T1000 (cell line): ENCODE measurements at places on chromosomes 2 and 18.

GRCh38 chr2:151927501-151928221 lies 99.4 kb upstream of the ARL5A start:
- no peak for DNase-seq

DNA sequence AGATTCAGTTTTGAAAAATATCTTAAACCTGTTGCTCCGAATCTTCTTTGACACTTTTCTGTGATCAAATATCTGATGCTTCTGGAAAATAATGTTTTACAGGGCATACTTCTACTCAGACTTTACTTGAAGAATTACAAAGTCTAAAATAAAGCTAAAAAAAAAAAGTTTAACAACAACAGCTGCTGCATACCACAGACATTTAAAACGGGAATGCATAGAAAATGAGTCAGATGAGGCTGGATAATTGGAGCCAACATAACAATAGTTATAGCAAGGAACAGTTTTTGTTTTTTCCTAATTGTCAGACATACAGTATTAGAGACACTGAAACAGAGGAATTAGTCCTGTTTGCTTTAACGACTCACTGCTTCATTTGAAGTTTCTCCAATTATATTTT lies 1090.2 kb downstream of the SUCLG1 start:
- no peak for DNase-seq

GRCh38 chr2:137155356-137156104 lies 390.2 kb downstream of the THSD7B start:
- no peak for DNase-seq

DNA sequence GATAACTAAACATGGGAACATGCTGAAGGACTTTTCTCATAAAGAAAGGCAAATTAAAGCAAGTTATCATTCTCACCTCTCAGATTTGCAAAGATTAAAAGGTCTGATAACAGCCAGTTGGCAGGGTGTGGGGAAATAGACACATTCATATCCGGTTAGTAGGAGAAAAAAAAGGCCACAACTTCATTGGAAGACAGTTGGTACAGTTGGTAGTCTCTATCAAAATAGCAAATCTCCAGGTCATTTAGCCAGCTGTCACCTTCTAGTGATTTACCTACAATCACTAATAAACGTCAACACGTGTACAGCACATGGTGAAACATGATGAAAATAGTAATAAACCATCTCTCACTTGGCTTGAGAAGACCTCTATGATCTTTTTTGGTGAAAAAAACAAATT lies 16.6 kb downstream of the INPP5D start:
- no peak for DNase-seq

DNA sequence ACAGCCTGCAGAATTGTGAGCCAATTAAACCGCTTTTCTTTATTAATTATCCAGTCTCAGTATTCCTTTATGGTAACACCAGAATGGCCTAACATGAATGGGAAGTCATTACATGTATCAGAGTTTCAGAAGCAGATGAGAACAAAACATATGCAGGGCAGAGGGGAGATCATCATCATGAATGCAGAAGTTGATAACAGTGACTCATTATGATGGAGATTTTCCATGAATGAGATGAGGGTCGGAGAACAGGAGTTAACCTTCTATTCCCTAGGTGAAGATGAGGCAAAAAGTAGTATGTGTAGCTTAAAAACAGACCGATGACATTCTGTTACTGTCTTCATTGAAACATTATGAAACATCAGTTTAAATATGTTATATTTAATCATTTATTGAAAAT lies 59.5 kb upstream of the PPM1B start:
- DNase-seq = no peak

DNA sequence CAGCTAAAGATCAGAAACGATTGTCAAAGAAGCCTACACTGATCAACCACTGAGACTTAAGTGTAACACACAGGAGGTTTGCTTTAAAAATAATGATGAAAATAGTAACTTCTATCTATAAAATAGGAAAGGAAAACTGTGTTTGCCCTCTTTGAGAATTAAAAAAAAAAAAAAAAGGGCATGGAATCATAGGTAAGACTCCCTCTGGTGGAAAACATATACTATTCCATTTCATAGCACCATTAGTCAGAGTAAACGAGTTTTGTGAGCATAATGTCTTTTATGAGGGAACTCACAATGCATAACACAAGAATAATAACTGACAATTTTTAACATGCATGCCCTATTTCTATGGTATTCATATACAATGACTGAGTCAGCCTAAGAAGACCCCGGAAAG lies 36.3 kb downstream of the SLC35F5 start:
- no peak for DNase-seq

GRCh38 chr18:5030636-5031035 lies 166.4 kb downstream of the AKAIN1 start:
- no peak for DNase-seq

GRCh38 chr2:26655611-26656195 lies 14.5 kb upstream of the CIB4 start:
- DNase-seq = no peak

DNA sequence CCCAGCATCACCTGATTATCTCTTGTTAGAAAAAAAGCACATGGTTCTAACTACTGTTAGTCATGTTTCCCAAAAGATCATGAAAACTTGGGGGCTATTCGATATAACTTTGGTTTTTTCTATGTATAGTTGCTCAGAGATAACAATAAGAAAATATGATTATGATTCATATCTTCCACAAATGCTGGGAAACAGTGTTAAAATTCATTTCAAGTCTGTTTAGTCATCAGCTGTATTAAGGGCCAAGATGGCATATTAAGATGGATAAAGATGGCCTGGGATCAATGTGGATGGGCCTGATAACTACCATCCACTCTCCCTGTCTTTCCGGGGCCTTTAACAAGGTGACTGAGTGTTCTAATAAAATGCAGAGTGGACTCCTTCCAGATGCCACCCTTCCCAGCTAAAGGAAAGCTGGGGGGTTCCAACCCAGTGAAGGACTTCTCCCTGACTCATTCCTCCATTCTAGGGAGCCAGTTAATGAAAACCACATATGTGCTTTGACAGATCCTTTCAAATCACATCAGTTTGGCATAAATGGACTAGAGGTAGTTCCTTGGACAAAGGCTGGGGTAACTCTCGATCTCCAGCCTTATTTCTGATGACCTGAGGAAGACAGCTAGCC lies 221.6 kb downstream of the VAPA start:
- no peak for DNase-seq

DNA sequence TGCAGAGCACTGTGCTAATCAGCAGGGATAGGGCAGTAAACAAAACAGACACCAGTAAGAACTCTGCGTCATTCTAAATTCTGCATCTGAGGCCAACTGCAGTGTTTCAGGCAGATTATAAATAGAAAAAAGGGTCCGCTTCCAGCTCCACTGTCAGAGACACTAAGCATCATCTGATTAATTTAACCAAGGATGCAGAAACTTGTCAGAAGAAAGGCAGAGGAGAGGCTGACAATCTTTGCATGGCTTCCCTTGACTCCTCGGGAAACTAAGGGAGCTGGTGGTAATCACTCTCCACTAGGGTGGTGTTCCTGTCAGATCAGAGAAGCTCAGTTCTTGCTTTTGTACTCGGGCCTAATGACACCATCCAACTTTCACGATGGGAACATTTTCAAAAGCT lies 123.5 kb downstream of the DNAH6 start:
- DNase-seq = no peak

DNA sequence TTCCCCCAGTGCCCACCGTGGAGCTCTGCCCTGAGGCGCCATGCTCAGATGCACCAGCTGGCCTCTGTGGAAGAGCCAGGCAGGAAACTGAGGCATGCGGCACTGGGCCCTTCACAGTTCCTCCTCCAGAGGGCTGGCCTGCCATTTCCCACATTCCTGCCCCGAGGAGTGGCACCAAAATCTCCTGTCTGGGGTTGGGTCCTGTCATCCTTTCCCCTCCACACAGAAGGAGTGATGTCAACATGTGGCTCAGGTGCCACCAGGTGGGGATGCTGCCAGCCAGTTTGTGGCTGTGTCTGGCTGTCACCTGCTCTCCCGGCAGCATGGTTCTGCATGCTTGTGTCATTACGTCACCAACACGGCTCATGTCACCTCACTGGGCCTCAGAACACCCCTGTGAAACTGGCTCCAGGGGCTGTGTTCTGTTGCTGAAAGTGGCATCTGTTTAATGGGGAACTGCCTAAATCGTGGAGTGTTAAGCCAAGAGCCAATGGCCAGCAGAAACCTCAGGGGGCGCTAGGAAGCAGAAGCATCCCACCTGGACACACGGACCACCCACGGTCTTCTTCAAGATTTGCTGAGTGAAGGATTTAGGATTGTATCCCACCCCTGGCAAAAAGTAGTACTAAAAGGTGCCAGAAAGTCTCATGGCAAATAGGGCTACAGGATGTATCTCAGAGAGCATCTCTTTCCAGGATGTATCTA lies 51.3 kb downstream of the ZAP70 start:
- DNase-seq = no peak

- no peak for DNase-seq
Observed at GRCh38 chr2:219084791-219085190, 24.1 kb upstream of the IHH start.

- DNase-seq = no peak
Observed at GRCh38 chr18:79517341-79517740, 121.6 kb downstream of the NFATC1 start.

- no peak for DNase-seq
Observed at GRCh38 chr2:174691201-174691779, 73.0 kb downstream of the CHRNA1 start.

DNA sequence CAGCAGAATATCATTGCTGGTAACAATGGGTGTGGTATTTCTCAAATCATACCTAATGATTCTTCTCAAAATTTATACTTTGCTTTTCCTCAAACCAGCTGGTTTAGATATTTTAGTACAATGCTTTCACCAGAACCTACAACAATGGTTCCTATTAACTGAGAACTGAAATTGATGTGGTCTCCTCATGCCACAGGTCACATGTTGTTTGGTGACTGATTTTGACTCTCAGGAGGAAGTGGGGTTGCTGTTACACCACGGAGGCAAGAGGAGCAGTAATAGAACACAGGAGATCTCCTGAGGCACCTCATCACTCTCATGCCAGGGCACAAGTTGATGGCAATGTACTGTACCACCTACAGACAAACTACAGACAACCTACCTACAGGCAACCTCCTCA lies 3.0 kb upstream of the CEP68 start:
- no peak for DNase-seq

GRCh38 chr2:120305937-120306490 lies 39.9 kb upstream of the INHBB start:
- no peak for DNase-seq

GRCh38 chr2:240922982-240923537 lies 16.9 kb downstream of the CROCC2 start:
- no peak for DNase-seq

GRCh38 chr2:182920631-182921056 lies 54.2 kb upstream of the FRZB start:
- no peak for DNase-seq

GRCh38 chr2:127506510-127506909 lies 19.8 kb downstream of the IWS1 start:
- DNase-seq = no peak

DNA sequence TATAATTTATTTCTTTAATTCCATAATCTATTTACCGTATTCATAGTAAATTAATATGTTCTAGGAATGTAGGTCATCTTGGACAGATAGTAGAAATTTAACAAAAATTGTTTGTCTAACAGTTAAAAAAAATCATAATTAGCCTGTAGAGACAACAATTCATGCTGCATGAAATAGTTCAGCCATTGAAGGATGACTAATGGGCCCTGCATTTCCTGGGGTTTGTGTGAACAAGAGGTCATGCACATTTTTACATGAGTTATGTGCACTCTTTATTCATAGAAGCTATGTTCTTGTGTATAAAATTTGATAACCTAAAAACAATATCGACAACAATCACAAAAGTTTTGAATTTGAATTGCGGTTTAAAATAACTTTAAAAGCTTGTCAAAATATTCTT lies 1663.6 kb downstream of the SUCLG1 start:
- DNase-seq = no peak

DNA sequence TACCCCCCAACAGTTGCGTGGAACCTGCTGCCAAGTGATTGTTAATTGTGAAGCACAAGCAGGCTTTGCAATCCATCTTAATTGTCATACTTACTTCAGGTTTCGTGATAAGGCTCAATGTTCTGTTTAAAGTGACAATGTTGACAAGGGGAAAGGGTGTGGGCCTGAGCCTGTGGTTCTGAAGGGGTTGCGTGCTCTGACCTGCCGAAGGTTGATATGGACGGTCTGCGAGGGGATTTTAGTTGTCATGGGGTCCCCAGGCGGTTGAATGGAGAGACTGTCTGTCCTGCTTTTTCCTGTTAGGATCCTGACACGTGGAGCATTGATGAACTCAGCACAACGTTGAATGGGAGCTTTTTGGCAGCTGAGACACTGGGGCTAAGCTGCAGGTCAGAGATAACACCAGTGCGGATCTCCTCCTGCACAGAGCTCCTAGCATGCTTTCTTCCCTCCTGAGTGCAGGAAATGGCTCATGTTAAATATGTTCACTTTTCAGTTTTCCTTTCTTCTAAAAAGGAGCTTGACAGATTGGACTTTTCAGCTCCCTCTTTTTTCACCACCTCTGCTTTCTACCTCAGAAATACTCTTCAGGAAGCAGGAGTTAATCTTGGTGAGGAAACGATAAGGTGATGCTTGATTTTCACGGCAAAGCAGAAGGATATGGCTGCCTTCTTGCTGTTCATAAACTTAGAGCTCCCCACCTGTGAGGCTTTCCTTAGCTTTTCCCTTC lies 62.9 kb upstream of the ZEB2 start:
- no peak for DNase-seq

GRCh38 chr18:75551071-75551470 lies 123.6 kb upstream of the SMIM21 start:
- DNase-seq = no peak

DNA sequence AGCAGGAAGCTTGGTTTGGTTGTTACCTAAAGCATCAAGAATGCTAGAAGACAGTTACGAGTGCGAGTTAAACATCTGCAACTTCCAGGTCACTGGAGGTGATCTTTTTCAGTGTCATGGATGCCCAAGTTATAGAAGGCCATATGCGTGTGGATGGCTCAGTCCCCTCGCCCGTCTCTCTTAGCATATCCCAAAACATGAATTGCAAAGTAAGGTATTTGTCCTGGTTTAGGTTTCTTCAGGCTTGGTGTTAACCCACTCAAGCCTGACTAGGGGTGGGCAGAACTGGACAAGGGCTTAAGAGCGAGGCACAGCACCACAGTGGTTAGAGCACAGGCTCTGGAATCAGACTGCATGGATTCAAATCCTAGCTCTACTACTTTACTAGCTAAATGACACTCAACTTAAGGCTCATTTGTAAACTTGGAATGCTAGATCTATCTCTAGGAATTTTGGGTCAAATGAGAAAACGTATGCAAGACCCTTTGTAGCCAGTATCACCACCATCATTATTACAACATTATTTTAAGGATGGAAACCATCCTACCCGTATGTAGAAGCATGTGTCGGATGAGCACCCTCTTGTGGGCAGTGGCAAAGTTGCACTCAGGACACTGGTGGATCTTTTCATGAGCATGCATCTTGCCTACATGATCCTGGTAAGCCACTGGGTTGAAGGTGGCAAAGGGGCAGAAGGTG lies 11.2 kb downstream of the ZNF142 start:
- DNase-seq = peak; percentile 35

DNA sequence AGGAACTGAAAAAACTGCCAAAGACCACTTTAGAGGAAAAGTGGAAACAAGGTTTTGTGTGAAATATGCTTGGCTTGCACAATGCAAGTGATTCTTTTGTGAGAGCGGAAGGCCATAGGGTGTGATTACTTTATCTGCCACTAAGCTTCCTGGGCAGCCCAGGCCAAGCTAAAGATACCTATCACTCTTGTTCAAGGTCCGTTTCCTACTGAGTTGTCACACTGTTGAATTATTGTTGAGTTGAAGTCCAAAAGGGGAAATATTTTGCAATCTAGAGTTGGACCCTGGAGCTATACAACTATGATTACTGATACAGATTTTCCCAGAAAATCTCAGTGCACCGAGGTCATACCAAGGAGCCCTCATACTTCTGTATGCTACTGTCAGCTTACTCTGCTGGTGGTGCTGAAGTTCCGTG lies 72.7 kb upstream of the CTAGE1 start:
- no peak for DNase-seq
